ENCODE measurements at places on chromosomes 5 and 9.

- no peak for DNase-seq
Observed at GRCh38 chr5:62284946-62285891, 20.8 kb upstream of the KIF2A start.

DNA sequence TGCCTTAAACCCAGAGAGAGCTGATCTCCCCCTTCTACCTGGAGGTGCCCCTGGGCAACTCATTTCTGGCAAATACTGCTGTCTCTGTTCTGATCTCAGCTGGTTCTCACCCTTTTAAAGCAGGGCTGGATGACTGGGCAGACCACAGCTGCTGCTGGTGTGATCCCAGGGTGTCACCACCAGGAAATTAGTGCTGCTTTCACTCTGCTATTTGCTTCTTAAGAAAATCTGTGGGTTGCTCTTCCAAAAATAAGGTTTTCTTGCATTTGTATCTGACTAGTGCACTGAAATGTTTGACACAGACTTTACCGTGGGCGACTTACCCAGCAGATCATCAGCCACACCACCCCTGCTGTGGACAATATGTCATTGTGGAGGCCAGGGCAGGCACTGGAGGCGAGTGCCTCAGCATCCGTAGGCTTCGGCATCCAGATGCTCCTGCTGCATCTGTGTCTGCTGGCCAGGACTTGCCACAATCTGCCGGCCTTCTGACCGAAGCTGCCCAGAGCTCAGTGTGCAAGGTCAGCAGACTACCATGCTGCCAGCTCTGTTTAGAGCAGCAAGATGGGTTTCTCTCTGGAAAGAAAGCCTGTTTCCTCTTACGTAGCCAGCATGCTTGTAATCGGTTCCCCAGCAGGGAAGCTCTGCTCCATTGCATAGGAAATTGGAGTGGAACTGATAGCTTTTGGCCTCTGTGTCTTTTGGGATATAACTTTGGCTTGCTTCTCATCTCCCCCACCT is 13.6 kb downstream of the ARHGAP26 start:
- DNase-seq, result no peak

DNA sequence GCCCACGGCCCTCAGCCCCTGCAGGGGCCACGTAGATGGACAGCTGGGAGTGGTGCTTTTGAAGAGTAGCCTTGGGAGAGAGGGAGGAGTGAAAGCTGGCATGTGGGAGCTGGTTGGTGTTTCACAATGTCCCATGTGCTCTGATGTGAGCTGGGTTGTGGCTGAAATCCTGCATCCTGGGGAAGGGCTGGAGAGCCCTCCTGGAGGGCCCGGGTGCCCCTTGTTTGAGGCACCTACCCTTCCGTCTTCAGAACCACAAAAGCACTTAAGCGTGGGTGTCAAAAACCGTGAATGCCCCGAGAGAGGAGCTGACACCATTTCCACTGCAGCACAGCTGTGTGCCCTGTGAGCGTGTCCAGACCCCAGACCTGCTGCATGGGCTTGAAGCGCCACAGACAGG is 199.1 kb upstream of the ZNF618 start:
- no peak for DNase-seq

GRCh38 chr9:4106760-4107143 is 193.1 kb downstream of the GLIS3 start:
- DNase-seq, result no peak

DNA sequence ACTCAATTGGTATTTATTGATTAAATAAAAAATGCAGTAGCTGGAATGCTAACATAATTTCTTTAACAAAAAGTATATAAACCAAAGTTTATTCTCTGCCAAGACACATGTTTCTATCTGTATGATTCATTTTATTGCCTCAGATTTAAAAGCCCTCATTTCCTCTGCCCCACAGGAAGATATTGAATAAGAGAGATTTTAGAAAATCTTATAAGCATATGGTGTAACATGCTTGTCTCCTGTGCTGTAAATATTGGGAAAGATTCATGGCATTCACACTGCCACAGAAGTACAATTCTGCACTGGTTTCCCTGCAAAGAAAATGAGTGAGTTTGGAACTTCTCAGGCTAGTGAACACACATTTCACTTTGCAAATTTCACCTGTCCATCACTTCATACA is 134.9 kb upstream of the FBXL7 start:
- no peak for DNase-seq

DNA sequence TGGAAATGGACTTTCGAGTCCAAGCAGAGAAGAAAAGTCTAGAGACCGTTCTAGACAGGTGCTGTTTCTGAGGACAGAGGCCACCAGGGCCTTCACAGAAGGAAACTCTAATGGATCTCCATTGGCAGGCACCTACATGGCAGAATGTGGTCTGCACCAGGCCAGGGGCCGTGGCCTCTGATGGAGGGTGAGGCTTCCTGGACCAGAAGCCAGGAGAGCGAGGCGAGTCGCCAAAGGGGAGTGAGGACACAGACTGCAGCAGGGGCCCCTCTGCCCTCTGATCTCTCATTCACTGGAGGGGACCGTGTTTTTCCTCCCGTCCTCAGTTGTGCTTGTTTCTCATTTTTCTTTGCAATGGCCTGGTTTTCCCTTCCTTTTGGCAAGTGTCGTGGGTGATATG is 41.1 kb downstream of the ALG2 start:
- no peak for DNase-seq

DNA sequence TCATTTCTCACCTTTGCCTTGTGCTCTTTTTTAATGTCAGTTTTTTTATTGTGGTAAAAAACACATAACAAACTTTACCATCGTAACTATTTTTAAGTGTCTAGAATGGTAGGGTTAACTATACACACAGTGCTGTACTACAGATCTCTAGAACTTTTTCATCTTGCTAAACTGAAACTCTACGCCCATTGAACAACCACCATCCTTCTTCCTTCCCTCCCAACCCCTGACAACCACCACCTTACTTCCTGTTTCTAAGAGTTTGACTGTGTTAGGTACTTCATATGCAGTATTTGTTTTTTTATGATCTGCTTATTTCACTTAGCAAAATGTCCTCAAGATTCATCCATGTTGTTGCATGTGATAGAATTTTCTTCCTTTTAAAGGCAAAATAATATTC is 54.9 kb downstream of the PSAT1 start:
- DNase-seq, result no peak

DNA sequence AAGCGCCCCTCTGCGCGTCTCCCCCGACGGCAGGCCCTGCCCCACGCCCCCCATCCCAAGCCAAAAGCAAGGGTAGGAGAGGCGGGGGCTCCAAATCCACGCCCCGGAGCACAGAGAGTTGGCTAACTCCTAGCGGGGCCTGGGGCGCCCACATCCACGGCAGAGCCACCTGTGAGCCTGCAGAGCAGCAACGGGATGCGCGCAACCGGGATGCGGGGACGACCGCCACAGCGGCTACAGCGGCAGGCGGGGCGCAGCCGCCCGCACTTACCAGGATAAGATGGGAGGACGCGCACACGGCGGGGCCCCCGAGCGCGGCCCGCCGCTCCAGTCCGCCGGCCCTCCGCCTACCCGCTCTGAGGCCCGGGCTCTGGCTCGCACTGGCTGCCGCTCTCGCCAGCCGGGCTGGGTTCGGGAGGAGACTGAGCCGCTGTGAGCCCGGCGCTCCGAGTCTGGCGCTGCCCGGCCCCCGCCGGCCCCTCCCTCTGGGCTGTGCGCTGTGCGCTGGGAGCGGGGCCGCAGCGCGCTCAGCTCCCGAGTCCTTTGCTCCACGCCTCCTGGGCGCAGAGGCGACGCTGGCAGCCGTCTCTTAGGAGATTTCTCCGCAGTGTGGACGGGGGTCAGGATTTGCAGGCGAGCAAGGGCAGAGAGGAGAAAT is at the start of gene SLC24A2:
TSS of gene SLC24A2 (minus strand) at position 424 of the 658 bp plus-strand sequence.
- no peak for DNase-seq

DNA sequence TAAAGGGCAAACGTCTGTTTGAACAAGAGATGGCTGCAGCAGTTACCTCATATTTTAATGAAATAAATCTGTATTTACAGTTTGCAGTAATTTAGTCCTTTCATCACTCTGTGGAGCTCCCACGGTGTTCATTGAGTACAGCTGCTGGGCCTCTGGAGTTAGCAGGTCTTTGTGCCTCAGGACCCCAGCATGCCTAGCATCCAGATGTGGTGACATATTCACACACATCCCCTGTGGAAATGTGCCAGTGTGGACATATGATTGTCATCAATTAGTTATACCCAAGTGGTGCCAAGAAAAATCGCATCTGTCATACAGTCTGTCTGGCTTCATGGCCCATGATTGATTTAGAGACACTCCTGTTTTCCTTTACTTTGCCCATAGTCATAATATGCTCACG is 77.3 kb downstream of the NNT start:
- no peak for DNase-seq

GRCh38 chr5:78734950-78735349 is 86.4 kb upstream of the LHFPL2 start:
- no peak for DNase-seq

GRCh38 chr5:96572864-96573512 is 89.2 kb upstream of the CAST start:
- DNase-seq, result peak; percentile 55

- no peak for DNase-seq
Observed at GRCh38 chr5:61089351-61089750, 72.9 kb downstream of the SMIM15 start.

- peak; percentile 37 for DNase-seq
Observed at GRCh38 chr9:5438301-5439162, 807 bp upstream of the PLGRKT start.

DNA sequence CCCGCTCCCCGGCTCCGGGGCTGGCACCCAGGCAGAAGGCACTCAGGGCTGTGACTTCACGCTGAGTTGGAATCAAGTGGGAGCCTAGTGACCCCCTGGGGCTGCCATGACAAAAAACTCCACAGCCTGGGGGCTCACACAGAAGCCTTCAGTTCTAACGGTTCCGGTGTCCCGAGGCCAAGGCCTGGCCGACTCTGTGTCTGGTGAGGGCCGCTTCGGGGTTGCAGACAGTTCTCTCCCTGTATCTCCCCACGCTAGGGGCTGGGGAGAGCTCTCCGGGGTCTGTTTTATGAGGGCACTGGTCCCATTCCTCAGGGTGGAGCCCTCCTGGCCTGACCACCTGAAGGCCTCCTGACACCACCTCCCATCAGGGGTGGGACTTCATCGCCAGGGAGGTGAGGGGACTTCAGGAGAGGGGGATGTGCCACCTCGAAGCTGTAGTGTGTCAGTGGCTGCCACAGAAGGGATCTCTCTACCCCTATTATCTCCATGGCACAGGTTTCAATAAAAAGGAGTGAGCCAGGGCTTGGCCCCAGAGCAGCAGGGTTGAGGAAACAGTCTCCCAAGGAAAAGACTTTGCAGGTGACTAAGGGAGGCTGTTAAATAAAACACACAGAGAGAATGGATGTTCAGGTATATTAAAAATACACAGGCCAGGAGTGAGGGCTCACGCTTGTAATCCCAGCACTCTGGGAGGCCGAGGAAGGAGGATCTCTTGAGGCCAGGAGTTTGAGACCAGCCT is 1.5 kb upstream of the SLC6A3 start:
- DNase-seq, result no peak

DNA sequence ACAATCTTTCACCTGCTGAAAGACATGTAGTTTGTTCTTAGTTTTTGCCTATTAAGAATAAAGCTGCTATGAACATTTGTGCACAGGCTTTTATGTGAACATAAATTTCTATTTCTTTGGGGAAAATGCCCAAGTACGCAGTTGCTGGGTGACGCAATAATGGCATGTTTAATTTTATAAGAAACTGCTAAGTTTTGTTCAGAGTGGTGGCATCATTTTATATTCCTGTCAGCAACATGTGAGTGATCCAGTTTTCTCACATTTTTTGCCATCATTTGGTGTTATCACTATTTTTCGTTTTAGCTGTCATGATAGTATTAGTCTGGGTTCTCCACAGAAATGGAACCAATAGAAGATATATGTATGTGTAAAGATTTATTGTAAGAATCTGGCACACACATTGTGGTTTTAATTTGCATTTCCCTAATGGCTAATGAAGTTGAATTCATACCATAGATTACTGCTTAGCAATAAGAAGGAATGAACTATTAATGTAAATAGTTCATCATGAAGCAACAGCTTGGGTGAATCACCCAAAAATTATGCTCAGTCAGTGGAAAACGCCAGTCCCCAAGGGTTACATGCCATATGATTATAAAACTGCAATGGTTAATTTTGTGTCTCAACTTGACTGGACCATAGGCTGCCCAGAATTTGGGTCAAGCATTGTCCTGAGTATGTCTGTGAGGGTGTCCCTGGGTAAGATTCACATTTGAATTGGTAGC is 358.6 kb downstream of the MSX2 start:
- no peak for DNase-seq

- no peak for DNase-seq
Observed at GRCh38 chr5:153358315-153358976, 132.0 kb upstream of the GRIA1 start.

DNA sequence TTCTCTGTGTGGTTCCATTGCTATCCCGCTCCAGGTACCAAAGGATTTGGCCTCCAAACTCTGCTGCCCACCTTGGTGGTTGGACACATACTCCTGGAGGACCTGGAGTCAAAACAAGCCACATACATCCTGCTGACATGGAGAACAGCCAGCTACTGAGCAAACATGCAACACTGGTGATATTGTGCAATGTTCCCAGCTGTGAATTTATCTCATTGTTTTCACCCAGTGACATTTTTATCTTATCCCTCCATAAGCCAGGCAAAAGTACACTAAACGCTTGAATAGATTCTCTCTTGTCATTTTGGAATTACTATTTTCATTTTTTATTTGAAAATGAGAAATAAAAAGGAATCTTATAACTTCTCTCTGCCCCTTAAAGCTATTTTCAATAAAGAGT is 11.1 kb upstream of the CTSL start:
- DNase-seq, result peak; percentile 78

DNA sequence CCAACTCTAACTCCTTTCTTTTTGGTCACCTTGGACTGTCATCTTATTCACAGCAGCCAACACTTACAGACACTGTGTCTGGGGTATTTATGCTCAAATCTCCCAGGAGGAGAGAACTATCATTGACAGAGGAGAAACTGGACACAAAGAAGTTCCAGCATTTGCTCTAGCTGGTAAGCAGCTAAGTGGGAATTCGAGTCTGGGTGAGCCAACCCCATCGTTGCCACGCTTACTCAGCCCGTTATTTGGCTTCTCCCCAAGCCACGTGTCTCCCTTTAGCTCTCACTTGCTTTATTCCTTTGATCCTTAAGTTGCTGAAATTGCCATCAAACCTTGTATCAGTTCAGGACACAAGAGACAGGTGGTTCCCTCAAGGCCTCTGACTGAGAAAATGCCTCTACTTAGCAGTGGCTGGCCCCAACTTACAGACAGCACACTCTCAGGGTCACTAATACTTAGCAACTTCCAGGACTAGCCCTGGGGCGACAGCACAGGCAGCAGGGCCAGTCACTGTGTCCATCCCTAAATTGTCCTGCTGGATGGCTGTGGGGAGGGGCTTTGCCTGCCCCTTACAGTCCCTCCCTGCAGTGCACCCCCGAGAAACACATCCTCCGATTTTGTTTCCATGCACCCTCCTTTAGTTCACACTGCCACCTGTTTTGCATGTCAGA is 1.4 kb downstream of the SLC36A2 start:
- DNase-seq, result no peak

GRCh38 chr9:110923601-110924000 is 114.7 kb downstream of the LPAR1 start:
- DNase-seq, result no peak

DNA sequence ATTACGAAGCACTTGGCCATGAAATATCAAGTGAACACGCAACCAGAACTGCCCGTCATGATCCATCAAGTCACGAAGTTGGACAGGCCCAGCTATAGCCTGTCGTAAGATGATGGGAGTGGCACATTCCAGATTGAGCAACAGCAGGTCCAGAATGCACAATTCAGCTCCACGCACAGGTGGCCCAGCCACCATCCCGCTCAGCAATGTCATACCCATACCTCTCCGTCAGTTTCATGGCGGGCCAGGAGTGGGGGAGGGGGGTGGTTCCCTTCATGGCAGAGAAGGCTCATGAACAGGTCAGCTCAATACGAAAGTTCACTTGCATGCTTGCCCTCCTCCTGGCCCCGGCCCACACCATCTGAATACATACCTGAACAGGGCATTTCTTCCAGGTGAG is 34.9 kb downstream of the SMIM23 start:
- no peak for DNase-seq

All from A549 (cell line).